Activated naive CD4-positive, alpha-beta T cell treated with anti-CD3 and anti-CD28 coated beads, Interleukin-2, amount 10 ng/mL, durations not matched to agents 7 days and 5 days (primary cell): ENCODE measurements at places on chromosomes 3 and 15.

DNA sequence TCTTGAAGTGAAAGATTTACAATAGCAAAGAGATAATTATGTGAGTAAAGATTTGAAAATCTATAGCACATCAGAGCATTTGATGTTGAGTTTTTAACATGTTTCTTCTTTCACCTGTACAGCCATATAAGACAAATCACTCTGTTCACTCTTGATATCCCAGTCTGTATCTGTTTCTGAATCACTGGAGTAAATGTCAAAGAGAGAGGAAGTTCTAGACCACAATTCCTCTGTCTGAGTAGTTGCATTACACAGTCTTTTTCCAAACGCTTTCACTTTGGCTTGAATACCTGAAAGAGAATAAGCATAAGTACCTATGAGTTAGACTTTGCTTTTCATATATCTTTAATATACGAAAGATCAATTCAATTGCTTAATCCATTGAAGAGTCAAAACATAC, 9.9 kb downstream of the THAP10 start:
- DNase-seq: no peak

- no peak for DNase-seq
Observed at GRCh38 chr3:193987186-193987585, 148.8 kb upstream of the HES1 start.

- DNase-seq: no peak
Observed at GRCh38 chr15:32730677-32731654, 13.2 kb downstream of the GREM1 start.

GRCh38 chr3:193728429-193729087, 135.6 kb downstream of the OPA1 start:
- DNase-seq: no peak

- no peak for DNase-seq
Observed at GRCh38 chr3:191176038-191176785, 22.8 kb upstream of the OSTN start.

DNA sequence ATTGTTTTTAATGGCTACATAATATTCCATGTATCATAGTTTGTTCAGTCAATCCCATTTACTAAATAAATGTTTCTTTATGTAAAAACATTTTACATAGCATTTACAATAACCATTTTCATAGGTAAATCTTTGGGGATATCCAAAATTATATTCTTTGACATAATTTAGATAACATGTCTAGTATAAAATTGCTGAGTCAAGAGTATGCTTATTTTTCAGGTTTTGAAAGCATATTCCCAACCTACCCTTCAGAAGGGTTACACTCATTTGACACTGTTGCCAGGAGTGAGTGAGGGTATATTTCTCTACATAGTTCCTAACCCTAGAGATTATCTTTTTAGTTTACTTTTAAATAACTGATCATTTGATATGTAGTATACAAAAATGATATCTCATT, 84.6 kb upstream of the ADAMTSL3 start:
- DNase-seq: no peak

DNA sequence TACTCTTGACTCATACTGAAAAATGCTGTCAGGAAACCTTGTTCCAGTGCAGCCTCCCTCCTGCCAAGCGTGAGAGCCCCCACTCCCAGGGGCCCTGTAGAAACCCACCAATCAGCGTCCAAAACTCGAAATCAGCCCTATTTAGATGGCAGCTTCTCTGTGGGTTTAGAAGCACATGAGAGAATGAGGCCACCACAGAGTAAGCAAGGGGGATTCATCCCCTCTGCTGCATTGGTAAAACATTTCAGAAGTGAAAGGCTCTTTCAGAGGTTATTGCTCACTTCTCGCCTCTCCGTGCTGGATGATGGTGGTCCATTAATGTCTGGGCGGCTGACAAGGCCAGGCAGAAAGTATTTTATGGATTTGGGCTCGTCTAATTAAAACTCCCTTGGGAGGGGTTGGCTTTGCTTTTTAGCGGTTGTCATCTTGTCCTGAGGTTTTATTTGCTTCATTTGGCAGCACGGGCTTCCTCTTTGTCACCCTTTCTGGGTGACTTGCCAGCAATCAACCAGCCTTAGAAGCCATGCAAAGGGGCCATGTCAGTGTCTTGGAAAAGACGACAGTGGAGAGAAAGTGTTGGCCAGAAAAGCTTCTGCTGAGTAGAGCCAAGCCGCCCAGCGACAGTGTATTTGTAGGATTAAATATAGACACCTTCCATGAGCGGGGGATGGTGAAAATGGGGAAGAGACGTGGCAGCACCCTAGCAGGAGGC, 145.5 kb downstream of the ATP10A start:
- no peak for DNase-seq

GRCh38 chr3:156388497-156389448, 166.1 kb downstream of the SSR3 start:
- no peak for DNase-seq

GRCh38 chr15:48385031-48385830, 54.0 kb downstream of the DUT start:
- DNase-seq: no peak

- DNase-seq: no peak
Observed at GRCh38 chr3:74883690-74884089, 269.2 kb upstream of the CNTN3 start.

DNA sequence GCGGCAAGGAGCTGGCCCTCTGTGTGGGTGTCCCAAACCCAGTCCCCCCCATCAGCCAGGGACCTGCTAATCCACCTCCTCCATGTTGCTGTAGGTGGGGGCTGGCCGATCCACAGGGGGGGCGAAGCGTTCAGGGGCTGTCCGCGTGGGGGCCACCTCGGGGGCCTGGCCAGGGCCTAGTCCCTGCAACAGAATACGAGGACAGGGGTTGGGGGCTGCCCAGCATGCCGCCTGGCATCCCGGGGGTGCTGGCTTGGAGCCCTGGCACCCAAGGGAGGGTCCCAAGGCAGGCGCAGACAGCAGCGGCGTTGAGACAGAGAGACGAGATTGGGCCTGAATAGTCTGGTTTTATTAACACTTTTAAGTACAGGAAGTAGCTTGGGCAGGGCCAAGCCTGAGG, 3.8 kb upstream of the QARS1 start:
- DNase-seq: no peak

- DNase-seq: no peak
Observed at GRCh38 chr3:194787072-194787471, 101.4 kb downstream of the FAM43A start.

DNA sequence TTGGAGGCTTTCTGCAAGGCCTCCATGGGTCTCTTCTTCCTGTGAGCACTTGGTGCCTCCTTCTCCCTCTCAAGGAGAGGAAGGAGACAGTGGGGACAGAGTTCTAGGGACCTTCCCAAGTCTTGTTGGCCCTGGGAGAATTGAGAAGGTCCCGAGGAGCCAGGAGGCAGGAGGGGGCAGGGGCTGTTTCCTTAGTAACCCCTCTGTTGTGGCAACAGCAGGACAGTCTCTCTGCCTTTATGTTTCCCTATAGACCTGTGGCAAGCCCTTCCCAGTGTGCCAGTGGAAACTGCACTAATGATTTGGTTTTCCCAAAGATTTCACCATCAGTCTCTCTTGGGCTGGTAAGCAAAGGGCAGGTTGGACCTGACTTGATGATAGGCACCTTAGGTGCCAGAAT, 87.8 kb upstream of the GALNT15 start:
- DNase-seq: no peak

GRCh38 chr15:26866298-26867199, at the start of gene GABRA5:
TSS of gene GABRA5 (plus strand) at chr15:26867062. CDS start at chr15:26869249, 2,187 bp downstream.
- DNase-seq: no peak

- DNase-seq: no peak
Observed at GRCh38 chr3:169390271-169390670, 273.2 kb downstream of the MECOM start.

- DNase-seq: no peak
Observed at GRCh38 chr3:150080058-150080730, 109.5 kb upstream of the PFN2 start.

DNA sequence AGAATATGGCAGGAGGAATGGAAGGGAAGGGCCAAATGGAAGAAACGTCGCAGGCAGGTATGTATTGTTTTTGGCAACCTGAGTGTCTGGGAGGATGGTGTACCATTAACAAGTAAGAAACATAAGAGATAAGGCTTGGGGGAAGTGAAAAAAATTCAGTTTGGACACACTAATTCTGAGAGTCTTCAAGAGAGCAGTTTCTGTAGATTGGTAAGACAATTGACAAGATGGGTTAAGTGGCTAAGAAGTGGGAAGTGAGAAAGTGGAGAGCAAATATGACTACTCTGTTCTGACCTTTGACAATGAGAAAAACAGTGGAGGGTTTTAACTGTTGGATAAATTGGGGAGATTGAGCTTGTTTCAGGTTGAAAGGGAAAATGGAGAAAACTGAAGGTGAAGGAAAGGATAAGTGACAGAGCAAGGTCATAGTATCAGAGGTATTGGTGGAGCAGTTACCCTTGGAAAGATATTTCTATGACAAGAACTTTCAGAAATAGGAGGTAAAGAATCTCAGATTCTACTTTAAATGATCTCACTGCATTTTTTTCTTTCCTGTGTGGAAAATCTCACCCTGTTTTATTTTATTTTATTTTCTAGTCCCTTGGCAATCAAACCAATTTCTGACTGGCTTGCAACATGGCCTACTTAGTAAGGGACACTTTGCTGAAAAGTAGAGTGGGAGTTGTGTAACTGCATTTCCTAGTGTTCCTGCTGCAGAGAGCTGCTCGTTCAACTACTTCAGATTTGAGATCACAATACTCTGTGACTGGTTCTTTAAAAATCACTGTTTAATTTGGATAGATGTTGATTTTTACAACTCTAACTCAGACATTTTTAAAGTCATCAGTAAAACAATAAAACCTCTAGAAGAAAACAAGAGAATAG, 23.1 kb upstream of the GABPB1 start:
- no peak for DNase-seq

GRCh38 chr15:52066842-52067544, 45.6 kb downstream of the BCL2L10 start:
- DNase-seq: no peak

DNA sequence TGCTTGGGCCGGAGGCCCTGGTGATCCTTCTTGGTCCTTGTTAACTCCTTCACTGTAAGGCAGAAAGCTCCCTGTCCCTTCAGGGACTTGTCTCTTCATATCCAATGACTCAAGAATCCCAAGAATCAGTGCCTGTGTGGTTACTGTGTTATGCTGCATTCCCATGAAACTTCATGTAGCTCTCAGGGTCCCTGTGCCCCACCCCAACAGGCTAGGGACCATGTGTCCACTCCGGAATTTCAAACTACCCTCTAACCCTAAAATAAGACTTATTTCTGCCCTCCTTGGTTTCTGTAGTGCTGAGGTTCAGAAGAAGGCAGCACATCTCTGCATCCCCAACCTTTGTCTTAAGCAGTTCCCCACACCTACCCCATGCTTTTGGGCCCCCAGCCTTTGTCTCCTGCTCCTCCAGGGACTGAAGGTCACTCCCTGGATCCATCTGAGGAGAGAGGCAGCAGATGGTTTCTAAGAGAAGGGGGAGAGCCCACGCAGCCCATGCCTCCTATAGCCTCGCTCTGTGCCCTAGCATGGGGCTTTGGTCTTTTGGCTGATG, 531 bp upstream of the MAP1A start:
- DNase-seq: no peak

DNA sequence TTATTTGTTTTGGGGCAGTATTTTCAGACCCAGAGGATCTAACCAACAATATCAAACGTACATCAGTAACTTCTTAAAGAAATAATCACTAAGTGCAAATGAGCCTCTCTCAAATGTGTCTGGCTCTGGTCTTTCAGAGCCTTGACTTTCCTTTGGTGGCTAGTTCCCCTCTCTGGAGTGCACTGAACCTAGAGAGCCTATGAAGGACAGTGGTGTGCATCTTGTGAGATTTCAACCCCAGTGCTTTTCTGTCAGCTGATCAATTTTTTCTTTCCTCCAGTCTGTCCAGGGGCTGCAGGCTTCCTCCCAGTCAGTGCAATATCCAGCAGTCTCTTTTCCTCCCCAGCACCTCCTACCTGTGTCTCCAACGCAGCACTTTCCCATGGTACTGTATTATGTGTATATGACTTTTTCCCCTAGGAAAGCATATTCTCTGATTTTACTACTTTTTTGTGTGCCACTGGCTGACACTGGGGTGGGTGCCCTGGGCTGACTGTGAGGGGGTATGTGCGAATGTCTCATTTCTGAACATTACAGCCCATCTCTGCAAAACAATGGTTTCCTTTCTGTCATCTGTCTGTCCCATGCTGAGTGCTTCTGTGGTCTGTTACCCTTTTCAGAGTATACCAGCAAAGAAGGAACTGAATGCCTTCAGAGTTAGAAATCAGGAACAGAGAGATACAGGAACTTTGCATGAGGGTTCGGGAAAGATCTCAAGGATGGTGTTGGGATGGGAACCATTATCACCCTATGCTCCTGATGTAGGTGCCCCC, 98.8 kb downstream of the ARPP21 start:
- DNase-seq: no peak

DNA sequence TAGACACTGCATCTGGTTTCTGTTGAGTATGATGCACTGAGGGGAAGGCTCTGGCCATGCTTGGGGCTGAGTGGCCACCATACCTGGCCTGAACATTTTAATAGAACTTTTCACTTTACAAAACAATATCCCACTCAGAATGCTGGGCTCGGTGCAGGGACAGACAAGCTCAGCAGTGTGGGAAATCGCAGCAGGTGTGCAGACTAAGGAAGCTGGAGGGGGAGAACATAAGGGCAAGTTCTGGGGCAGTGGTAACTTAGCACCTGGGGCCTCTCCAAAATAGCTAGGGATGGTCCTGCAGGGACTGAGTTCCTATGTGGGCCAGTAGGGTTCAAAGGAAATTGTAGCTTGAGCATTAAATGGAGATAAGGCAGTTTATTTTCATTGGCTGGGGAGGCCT, 90.9 kb upstream of the RNU6-1 start:
- no peak for DNase-seq

DNA sequence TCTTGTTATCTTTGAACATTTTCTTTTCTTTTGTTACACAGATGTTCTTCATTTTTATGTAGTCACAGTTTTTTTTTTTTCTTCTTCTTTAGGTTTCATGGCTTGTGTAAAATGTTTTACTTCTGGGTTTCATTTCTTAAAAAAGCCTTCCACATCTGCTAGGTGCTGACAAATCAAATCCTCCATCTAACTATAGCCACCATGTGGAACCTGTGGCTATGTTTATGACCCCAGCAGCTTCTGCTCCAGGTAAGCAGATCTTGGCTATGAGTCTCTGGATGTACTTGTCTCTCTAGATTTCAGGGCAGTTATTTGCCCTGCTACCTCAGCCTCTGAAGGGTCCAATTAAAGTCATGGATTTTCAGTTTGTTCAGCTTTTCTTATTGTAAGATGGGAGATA, 44.5 kb downstream of the OXSM start:
- DNase-seq: no peak

- no peak for DNase-seq
Observed at GRCh38 chr15:61051569-61052031, 177.5 kb downstream of the RORA start.

GRCh38 chr15:63615935-63616334, 18.7 kb downstream of the FBXL22 start:
- DNase-seq: no peak

GRCh38 chr15:45087513-45087912, 26.5 kb downstream of the DUOX2 start:
- DNase-seq: no peak
